ENCODE measurements at places on chromosomes 11 and 22.

GRCh38 chr22:17924735-17925364 lies 99.5 kb downstream of the MICAL3 start:
- no peak for DNase-seq

DNA sequence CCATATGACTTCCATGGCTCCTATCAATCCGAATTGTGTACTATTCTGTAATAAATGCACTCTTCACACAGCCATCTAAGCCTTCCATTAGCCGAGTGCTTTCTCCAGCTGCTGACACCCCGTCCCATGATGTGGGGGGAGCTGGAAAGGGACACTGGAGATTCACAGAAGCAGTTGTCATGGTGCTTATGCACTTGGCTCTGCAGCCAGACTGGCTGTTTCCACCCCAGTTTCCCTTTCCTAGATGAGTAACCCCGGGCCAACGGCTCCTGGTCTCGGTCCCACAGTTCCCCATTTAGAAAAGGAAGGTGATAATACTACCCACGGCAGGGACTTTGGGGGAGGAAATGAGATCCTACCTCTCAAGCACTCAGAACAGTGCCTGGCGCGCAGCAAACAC lies 244.9 kb upstream of the SYN3 start:
- DNase-seq, result no peak

DNA sequence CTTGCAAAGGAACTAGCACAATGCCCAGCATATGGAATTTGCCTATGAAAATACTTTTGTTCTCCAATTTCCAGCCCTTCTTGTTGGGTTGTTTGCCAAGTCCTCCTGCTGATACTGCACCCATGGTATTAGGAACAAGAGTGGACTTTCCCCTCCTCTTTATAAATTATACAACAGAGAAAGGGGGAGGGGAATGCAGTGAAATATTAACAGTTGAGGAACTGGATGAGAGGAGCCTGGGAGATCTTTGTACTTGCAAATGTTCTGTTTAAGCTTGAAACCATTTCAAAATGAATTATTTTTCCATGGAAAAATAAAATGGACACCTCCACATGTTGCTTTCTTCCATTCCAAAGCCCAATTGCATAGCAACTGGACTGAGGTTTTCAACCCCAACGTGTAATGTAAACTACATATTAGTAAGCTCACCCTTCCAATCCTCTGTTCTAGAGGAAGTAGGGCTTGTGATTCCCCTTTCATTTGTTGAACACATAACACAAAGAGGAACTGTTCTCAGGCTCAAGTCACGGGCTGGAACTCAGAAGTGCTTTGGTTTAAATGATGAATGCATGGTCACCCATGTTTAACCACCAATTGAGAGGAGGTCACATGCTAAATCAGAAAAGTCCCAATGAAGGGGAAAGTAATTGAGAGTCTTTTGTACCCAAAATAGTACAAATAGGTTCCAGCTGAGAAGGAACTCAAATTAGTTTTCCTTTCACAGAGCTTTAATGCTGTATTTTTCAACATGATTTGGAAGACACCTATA lies 66.2 kb upstream of the ZC3H12C start:
- no peak for DNase-seq

- no peak for DNase-seq
Observed at GRCh38 chr11:11407763-11408084, 54.7 kb upstream of the CSNK2A3 start.

DNA sequence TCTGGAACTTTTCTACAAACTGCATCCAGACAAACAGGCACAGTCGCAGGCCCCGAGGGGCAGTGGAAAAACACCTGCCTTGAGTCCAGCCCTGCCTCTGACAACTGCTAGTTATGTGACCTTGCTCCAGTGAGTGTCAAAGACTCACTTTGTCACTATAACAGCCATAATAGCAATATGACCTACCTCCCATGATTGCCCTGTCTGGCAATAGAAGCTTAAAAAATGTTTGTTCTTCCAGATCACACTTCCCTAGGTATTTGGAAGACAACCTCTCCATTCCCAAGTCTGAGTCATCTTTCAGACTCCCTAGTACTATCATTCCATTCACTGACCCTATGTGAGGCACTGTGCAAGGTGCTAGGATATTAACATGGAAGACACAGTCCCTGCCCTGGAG lies 74.5 kb downstream of the RPL27A start:
- no peak for DNase-seq

GRCh38 chr11:36352922-36353321 lies 56.8 kb downstream of the PRR5L start:
- no peak for DNase-seq

DNA sequence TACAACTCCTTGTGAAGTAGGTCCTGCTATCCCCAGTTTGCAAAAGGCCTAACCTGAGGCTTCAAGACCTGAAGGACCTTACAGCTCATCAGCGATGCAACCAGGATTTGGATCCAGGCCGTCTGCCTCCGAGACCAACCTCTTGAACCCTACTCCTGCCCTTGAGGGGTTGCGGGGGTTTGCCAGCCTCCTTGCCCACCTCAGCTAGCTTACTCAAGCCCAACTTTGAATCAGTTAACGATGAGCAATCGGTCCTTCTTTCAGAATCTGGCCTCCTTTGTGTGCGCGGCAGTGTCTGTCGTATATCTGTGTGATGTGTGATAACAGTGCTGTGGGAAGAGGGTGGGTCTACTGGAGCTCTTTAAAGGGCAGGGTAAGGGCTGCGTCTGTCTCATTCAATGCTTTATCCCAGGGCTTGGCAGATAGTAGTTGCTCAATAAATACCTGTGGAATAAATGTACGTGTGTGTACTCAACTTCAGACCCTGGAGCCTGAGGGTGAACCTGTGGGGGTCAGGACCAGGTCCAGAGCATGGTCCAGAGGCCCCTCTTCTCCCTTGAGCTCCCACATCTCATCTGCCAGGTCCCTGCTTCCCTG lies 3.2 kb downstream of the CHRM1 start:
- DNase-seq, result no peak

- no peak for DNase-seq
Observed at GRCh38 chr11:110835106-110835505, 122.9 kb upstream of the ARHGAP20 start.

- DNase-seq, result no peak
Observed at GRCh38 chr11:108196901-108197300, 25.5 kb downstream of the NPAT start.

DNA sequence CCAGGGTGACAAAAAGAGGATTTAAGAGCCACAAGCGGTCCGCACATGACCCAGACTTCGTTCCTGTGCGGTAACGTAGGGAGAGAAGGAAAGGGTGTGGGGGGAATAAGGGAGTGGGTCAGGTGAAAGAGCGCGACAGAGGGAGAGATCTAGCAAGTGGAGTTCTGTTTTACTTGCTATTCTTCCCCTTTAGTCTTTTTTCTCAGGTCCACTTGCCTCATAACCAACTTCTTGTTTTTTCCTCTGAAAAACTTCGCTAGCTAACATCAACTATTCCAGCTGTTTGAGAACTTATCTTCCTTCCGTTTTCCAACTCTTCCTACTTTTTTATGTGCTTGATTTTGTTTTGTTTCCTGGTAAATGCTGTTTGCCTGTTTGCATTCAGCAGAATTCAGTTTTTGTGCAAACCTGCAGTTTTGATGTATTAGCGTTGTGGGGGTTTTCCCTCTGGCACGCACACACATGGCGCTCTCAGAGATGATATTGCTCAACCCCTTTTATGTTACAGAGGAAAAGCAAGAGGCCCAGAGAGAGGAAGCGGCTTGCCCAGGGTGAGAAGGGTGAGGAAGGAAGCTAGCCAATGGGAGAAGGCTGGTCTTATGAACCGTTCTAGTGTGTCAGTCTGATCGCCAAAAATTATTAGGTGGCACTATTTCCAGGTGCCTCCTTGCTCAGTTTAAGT lies 592 bp upstream of the CTSC start:
- DNase-seq, result peak; percentile 13

DNA sequence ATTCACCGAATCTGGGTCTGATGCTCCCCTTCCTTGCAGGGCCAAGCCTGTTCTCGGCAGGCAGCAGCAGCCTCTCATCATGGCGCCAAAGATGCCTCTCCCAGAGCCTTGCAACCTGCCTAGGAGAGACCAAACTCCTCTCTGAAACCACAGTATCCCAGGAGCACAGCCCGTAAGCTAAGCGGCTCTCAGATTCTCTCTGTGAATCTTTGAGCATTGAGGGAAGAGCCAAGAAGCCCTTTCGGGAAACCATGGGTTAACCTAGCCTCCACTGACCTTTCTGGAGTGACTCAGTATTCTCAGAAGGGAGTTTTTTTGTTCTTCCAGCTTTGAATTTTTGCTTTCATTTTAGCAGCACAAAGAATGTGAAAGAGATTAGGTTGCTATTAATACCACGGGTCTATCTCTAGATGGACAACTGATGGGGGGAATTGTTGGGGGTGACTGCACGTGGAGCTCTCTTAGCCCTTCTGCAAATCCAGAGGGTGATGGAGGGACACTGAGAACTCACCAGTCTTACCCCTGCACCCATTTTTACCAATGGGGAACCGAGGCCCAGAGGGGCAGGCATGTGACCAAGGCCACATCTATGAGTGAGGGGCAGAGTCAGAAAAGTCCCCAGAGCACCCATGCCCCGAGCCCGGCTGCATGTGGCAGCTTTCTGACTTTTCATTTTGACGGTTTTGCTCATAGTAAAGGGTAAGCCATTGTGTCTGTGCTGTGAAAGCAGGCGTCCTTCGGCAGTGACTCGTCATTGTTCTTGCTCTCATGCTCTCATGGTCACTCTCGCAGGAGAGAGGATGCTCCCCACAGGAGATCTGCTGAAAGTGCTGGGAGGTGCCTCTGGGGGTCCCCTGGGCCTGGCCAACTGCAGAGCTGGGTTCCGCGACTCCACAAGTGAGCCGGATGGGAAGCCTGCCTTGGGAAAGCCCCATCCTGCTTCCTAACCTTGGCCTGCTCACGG lies 36.0 kb downstream of the IRAG1 start:
- DNase-seq, result no peak

- DNase-seq, result peak; percentile 68
Observed at GRCh38 chr11:44596525-44597276, 31.2 kb downstream of the CD82 start.

DNA sequence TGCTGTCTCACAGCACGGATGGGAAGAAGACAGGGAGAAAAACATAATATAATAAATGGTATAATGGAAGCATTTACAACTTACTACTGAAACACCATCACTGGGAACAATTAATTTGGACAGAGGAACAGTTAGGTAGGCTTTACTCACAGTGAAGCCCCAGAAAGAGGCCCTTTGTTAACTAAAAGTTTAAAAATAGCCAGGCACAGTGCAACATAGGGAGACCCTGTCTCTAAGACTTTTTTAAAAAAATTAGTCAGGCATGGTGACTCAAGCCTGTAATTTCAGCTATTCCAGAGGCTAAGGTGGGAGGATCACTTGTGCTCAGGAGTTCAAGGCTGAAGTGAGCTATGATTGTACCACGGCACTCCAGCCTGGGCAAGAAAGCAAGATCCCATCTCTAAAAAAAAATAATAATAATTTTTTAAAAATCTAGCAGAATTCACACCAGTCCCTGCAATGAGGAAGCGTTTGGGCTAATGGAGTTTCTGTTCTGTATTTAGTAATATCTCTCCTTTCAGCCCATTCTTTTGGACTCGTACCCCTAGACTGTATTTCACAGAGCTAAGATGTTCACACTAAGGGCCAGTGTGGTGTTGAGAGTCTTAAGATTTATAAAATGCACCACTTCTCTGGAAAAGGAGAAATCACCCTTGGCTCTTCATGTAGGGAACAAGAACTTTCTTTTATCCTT lies 275.5 kb downstream of the SOX6 start:
- DNase-seq, result no peak

DNA sequence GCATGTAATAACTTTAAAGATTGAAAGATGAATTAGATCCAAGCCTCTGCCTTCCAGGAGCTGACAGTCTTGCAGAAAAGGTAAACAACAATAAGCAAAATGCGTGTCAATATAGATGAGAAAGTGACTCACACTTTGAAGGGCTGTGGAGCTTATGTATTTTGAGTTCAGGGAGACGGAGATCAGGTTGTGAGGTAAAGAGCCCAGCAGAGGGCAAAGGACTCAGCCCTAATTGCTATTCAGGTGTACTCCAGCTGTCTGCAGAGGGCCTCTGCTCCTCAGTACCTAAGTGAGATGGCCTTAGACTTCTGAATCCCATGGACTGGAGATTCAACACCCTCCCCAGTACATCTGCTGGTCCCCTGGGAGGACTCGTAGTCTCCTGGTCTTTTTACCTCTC lies 22.9 kb upstream of the CTR9 start:
- no peak for DNase-seq

- DNase-seq, result no peak
Observed at GRCh38 chr11:17263769-17264168, 12.8 kb upstream of the NUCB2 start.

GRCh38 chr11:35344681-35345574 lies 74.4 kb downstream of the SLC1A2 start:
- no peak for DNase-seq

All from memory B cell (primary cell).